ENCODE measurements at places on chromosomes 1 and 21. TPM values are rescaled to one million over a fixed set of nuclear protein-coding genes. Genes with fewer than 3 reads are reported as not detected.

GRCh38 chr1:103561643-103562395 lies 9.6 kb upstream of the AMY2B start:
- no peak for DNase-seq

GRCh38 chr1:18787825-18788385 lies 71.6 kb downstream of the TAS1R2 start:
- DNase-seq = no peak

GRCh38 chr21:43599728-43600127 lies 59.6 kb downstream of the HSF2BP start:
- DNase-seq = no peak

GRCh38 chr1:5819391-5820025 lies 172.7 kb downstream of the NPHP4 start:
- no peak for DNase-seq

The KRTAP19-6 gene
- not detected for polyA plus RNA-seq

- no peak for DNase-seq
Observed at GRCh38 chr1:208641579-208642280, 397.5 kb upstream of the PLXNA2 start.

DNA sequence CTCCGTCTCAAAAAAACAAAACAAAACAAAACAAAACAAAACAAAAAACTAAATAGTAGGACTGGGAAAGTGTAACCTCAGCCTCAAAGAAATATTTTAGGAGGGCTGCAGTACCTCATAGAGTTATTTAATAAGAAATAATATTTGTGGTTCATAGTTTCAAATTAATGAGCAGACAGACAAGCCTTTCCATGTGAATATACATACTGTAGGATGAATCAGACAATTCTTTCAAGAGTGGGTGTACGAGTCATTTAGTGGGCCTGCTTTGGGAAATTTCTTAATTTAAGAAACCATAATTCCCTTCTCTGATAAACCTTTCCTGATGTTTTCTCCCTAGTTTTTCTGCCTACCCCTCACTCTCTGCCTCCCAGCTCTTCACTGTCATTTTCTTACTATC lies 52.5 kb downstream of the CDC14A start:
- DNase-seq = peak; percentile 19

The SLC44A5 gene
- polyA plus RNA-seq = 0.07 TPM

DNA sequence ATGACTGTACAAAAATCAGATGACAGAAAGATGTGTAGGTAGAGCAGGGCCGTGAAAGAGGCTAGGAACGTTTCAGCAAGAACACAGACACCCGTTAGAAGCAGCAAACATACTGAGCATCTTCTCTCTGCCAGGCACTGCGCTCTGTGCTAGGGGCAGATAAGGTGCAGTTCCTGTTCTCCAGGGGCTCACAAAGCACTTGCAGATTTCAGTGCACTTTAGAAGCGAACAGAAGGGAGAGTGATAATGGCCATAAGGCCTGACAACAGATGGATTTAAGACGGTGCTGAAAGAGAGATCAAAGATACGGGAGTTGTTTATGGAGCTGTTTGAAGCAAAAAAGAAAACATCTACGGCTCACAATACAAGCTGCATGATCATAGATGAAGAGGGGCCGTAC lies 200.3 kb upstream of the FOXD3 start:
- no peak for DNase-seq

GRCh38 chr1:109792056-109792831 lies 28.5 kb upstream of the EPS8L3 start:
- DNase-seq = peak; percentile 62

The OLFML3 gene
- 72.6 TPM for polyA plus RNA-seq

DNA sequence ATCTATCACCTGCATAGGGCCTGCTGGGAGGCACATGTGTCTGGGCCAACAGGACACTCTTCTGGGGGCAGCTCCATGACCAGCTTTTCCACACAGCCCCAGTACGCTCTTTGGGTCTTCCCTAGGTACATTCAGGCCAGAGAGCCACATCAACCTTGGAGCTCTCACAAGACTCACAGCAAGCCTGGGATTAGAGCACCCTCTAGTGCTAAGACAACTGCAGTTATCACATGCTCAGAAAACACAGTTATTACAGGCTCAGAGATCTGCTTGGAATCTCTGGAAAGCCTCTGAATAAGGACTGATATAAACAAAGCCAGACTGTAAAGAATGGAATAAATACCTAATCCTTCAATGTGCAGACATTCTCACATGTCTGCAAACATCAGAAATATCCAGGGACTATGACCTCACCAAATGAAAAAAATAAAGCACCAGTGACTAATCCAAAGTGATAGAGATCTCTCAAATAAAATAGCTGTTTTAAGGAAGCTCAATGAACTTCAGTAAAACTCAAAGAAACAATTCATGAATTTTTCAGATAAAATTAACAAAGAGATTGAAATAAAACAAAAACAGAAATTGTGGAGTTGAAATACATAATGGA lies 563.9 kb upstream of the NR5A2 start:
- DNase-seq = peak; percentile 22

DNA sequence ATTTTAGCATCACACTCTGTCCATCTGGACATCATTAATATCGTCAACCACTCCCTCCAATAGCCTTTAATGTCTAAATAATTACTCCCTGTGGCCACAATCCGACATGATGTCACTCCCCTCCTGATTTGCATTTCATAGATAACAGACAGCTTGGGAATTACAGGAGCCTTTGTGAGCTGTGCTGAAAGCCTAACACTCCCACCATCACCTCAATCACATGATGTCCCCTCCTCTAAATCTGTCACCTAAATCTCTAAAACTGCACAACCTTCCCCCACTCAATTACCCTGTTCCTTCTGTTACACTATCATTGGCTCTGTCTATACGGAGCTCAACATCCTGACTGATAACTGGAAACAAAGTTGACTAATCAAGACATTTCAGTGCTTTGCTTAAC lies 14.3 kb downstream of the NHLH2 start:
- DNase-seq = no peak

- DNase-seq = no peak
Observed at GRCh38 chr1:78408810-78409209, 82.0 kb upstream of the PTGFR start.

DNA sequence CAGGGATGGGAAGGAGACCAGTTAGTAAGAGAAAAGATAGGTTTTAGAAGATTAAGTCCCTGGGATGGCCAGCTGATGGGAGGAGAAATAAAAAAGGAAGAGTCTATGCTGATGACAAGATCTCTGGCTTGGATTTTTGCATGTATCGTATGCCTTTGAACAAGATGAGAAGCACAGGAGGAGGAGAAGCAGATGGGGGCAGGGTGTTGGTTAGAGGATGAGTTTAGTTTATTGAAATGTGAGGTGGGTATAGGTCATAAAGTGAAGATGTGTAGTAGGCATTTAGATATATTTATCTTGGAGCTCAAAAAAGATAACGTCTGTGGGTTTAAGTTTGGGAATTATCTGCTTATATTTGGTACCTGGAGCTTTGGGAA lies 1.4 kb downstream of the TIPRL start:
- DNase-seq = no peak

DNA sequence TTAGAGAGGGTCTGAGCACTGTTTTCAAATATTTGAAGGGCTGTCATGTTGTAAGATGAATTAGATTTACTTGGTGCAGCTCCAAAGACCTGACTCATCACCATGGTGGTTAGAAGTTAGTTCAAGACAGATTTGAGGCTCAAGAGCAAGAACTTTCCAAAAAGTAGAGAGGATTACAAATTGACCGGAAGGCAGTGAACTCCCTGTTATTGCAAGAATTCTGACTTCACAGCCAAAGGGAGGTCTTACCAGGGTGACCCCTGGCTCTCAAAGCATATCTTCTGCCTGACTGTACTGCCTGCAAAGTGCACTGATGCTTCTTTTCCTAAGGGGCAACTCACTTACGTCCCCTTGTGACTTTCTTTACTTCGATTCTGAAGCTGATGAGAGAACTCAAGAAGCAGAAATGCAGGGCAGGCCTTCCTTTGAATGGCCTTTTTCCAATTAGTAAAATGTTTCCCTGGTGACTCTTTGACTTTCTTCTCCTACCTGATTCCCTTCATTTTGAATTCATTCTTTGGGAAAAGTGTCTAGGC lies 86.4 kb downstream of the NAV1 start:
- DNase-seq = peak; percentile 97

The MGST3 gene
- 261 TPM for polyA plus RNA-seq

DNA sequence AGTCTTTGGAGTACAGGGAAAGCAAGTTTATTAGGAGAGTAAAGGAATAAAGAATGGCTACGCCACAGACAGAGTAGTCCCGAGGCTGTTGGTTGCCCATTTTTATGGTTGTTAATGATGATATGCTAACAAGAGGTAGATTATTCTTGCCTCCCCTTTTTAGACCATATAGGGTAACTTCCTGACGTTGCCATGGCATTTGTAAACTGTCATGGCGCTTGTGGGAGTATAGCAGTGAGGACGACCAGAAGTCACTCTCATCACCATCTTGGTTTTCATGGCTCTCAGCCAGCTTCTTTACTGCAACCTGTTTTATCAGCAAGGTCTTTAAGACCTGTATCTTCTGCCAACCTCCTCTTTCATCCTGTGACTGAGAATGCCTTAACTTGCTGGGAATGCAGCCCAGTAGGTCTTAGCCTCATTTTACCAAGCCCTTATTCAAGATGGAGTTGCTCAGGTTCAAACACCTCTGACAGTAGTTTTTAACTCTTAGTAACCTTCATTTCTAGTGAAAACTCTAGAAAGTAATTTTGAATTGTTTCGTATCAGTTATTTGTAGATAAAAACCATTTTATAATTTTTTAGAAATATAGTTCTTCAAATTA lies 26.2 kb downstream of the TCP10L start:
- no peak for DNase-seq

DNA sequence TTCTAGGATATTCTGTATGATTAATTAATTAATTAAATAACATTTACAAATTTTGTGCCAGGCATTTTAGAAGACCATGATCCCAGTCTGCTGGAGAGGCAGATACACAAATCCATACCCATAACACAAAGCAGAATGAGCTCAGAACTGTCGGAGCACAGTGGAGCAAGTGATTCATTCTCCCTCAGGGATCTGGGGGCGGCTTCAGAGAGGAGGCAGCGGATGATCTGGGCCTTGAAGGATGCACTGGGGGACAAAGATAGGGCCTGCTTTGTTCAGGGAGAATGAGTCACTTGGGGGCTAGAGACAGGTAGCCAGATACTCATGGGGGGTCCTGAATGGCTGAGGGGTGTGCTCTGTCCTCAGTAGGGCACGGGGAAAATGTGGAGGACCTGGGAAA lies 50.9 kb upstream of the TRABD2B start:
- DNase-seq = no peak

The SPRR2G gene
- polyA plus RNA-seq = not detected

DNA sequence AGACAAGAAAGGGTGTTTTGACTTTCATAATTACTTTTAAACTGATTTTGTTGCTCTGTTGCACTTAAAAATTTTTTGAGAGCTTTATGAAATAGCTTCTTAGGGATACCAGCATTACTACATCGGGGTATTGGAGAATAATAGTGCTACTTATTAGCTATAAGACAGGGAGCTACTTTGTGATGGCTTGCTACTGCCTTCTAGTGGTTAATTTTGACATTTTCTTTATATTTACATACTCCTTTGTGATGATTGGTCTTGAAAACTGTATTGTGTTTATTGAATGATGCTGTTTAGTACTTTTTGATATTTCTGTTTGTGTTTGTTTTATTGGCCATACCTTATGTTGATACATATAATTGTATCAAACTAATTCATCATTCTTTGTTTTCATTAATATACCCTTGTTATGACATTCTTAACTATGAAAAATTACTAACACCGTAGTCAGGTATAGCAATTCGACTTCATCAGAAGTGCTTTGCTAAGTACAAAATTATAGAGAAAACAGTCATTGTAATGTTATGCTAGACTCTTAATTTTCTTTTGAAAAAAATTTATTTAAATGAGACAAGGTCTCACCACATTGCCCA lies 85.5 kb downstream of the CLIC4 start:
- DNase-seq = peak; percentile 20

DNA sequence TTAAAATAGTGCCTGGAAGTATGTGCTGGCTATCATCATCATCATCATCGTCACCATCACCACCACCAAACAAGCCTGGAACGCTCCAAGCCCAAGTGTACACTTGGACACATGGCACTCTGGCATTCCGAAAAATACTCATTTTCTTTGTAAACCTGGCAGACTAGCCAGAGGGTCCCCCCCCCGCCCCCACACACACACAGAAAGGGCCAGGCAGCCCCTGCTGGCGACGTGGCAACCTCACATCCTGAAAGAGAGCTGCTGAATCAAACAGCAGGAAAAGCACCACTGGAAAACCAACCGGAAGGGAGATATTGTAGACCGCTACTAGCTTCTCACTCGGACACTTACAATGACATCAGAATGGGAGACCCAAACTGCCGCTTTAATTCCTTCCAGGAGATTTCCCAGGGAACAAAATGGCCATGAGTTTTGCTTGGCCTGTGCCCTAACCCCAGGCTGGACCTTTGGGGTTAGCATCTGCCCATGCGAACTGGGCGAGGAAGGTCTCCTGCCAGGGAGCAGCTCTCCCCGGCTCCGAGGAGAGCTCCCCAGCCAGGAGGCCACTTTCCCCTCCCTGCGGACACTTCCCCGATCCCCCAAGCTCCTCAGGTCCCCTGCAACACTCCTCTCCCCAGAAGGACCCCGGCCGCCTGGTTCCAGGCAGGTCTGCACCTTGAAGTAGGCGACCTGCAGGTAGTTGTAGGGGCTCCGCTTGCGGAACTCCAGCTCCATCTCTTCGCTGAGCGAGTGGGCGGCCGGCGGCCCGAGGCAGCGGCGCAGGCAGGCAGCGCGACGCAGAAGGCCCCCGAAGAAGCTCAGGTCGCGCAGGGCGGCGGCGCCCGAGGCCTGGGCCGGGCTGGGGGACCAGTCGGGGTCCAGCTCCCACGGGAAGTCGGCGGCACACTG lies 742 bp downstream of the P3H1 start:
- DNase-seq = no peak

- no peak for DNase-seq
Observed at GRCh38 chr1:191279266-191279800, 801.7 kb upstream of the BRINP3 start.

DNA sequence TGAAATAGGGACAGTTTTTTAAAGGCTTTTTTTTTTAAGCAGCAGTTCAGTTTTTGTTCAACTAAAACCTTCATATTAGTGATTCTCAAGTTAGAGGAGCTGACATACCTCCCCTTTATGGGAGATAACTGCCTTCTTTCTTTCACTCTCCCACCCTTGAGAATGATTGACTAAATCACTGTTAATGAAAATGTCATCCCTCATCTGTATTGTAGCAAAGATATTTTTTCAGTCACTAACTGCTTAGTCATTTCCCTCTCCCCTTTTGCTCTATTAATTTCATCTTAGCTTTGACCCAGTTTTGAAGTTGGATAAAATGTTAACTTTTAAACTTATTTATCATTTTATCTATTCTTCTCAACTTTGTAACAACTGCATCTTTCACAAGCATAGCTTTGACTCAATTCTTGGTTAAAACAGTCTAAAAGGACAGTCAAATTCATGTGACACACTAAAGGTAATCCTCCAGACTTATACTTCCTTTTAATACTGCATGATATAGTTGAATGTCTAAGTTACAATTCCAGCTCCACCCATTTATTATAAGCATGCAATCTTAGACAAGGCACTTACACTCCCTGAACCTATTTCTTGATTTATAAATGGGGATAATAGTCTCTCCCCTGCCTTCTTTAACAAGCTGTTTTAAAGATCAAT lies 17.1 kb downstream of the CAPZA1 start:
- DNase-seq = no peak

- DNase-seq = no peak
Observed at GRCh38 chr1:197062692-197063091, 4.4 kb downstream of the F13B start.

GRCh38 chr1:173393659-173394000 lies 83.5 kb upstream of the PRDX6 start:
- no peak for DNase-seq

The URB1 gene
- 6.5 TPM for polyA plus RNA-seq
